ENCODE measurements at places on chromosomes 2 and 18.

DNA sequence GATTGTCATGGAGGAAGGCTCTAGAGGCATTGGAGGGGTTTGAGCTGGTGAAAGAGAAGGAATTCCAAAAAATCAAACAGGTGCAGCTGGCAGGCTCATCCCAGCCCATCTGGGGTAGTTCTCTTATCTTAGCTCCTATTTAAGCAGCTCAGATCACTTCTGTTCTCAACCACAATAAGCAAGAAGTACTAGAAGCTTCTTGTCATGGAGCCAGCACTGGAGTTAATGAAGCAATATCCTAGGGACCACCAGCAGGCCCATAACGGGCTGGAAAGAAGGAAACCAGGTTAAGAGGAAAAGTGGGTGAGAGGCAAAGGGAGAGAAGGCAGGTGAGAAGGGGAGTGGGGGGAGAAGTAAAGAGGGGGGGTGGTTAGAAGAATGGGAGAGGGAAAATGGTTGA is 100.7 kb upstream of the ZFP36L2 start:
- no peak for DNase-seq

GRCh38 chr18:78526275-78526674 is 453.3 kb upstream of the SALL3 start:
- no peak for DNase-seq

- DNase-seq, result no peak
Observed at GRCh38 chr2:35255826-35256225, 1099.8 kb upstream of the CRIM1 start.

GRCh38 chr2:146879882-146880281 is 964.9 kb upstream of the ACVR2A start:
- no peak for DNase-seq

DNA sequence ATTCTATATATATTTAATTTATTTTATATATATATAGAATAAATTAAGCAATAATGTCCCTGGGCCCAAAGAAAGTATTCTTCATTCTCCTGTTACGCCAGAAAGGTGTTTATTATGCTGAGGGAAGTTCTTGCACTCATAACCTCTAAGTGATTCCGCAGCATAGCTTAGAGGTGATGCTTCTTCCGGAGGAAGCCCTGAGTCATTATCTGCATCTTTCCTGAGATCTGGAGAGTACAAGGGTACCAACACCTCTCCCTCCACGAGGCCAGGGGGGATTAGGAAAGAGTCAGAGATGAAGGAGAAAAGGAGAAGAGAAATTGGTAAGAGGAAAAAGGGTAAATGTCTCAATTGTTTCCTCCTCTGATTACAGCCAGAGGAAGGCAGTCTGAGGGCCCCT is 43.1 kb upstream of the RTN4 start:
- no peak for DNase-seq

- DNase-seq, result no peak
Observed at GRCh38 chr2:163764566-163764965, 28.8 kb upstream of the FIGN start.

DNA sequence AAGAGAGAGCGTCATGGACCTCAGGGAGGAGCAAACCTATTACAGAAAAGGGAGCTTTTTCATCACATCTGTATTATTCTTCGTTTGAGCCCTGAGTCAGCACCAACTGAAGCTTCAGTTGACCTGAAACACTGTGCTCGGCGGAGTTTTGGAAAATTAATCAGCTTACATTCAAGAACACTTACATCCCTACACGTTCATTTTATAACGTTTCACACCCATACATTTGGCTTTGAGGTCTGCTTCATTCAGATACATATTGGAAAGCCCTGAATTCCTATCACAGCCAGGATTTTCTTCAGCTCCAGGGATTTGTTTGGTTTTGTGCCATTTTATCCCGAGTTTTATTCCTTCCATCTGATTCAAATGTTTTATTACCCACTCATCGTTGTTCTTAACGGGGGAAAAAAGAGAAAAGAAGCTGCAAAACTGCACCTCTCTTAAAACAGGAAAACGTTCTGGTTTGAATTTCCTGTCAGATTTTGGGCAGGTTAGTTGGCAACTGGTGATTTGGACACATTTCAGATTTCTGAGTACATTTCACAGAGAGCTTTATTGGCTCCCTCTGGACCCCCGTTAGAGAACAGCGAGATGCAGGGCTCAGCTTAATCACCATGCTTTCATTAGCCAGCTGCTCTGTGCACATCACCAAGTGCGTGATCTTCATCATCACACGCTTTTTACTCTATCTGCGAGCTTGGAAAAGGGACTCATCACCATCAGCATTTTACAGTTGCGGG is 88.8 kb downstream of the CDC42EP3 start:
- DNase-seq, result no peak

- no peak for DNase-seq
Observed at GRCh38 chr2:67321588-67321903, 75.6 kb upstream of the ETAA1 start.

GRCh38 chr2:96089356-96090195 is 26.8 kb downstream of the ADRA2B start:
- DNase-seq, result no peak

DNA sequence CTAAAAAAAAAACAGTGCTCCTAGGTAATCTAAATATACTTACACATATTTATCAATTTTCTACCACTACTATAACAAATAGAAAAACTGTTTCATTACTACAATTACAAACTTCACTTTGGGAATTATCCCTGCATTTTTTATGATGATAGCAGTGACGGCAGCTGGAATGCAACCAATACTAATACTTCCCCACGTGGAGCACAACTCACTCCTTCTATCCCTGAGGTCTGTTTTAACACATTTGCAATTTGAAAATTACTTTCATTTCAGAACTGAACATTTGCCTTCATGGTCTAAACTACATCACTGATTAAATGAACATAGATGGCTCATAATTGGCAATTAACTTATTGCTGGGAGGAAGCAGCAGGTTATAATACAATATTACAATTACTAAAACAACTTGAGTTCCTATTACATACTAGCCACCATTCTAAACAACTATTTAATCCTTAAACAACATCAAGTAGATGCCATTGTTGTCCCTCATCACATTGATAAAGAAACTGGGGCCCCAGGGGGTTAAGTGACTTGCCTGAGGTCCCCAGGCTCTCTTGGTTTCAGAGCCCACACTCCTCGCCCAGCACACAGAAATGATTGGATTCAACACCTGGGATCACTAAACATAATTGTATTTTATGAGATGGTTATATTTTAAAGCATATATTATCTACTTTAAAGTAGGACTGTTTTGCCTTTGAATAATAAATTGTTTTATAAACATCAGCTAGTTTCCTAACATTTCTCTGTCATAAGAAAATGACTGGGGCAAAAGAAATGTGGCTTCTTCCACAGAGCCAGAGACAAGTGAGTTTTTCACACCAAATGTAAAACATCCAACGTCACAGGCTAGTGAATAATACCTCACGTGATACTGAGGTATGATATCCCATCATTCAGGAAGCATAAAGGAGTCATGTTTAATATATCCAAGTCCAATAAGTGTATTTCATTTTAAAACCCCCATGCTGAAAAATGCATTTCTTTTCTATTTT is 6.2 kb downstream of the COLEC12 start:
- DNase-seq, result no peak

DNA sequence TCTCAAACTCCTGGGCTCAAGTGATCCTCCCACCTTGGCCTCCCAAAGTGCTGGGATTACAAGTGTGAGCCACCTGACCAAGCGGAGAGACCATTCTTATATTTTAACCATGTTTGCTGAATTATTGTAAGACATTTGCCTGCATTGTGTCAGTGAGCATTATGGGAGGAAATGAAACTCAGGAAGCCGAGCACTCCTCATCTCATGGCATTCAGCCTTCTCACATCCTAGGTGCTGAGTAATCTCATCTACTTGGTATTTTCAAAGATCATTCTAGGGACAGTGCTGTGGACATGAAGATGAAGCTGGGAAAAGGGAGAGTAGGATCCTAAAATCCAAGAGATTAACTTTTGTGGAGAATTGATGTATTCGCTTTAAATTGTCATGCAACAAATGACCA is 66.1 kb downstream of the NAPG start:
- peak; percentile 6 for DNase-seq

DNA sequence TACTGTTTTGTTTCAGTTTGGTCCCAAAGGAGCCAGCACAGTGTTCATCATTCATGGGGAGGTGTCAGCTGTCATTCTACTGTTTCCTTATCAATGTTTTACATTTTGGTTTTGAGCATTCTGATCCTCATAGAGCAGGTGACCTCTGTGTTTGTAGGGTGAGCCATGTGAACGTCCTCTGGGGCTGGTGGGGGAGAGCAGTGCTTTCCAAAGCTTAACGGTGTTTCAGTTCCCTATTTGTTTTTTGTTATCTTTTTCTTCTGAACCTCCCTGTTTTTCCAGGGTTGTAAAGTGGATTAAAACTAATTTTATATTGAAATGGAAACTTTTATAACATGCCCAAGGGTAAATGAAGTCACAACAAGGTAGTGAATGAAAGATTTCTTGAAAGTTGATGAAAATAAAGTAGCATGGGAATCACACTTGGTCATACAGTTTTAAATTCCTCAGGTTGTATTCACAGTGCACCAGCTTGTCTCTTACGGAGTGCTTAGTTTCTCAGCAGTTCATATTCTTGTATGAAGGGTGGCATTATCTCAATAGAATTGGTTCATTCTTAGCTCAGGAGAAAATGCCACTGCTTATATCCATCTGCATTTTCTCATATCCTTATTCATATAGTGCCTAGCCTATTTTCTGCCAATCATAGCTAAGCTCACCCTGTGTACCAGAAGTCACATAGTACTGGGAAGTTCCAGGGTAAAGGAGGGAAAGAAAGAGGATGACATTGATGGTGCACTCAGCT is 54.5 kb downstream of the MAP4K4 start:
- DNase-seq, result peak; percentile 45

DNA sequence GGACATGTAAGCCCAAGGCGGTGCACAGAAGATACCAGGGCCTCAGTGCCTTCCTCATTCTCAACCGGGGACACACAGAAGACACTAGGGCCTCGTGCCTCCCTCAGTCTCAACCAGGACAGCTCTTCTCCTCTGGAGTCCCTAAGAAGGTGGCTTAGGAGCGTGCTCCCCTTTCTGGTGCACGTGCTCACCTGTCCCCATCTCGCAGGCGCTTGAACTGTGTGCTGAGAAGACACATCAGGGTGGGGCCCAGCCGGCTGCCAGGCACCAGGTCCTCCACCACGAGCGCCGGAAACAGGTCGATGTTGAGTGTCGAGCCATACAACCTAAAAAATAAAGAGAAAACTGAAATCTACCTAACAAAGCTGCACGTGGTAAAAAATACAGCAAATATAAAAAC is 99.9 kb downstream of the PXDN start:
- DNase-seq, result no peak

- no peak for DNase-seq
Observed at GRCh38 chr2:120934574-120935338, 199.1 kb downstream of the GLI2 start.

- DNase-seq, result peak; percentile 59
Observed at GRCh38 chr18:37270038-37270665, 295.4 kb downstream of the CELF4 start.

DNA sequence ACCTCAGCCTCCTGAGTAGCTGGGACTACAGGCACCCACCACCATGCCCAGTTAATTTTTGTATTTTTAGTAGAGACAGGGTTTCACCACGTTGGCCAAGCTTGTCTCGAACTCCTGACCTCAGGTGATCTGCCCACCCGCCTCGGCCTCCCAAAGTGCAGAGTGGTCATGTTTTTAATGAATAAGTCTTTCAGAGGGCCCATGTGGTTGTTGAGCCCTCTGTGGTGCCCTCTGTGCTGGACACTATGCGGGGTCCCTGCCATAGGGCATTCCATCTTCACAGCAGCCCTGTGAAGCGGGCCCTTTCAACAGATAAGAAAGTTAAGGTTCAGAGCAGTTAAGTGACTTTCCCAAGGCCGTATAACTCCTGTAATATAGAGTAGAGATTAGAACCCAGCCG is 25.9 kb downstream of the MYO7B start:
- DNase-seq, result no peak

GRCh38 chr2:128662051-128662471 is 343.4 kb upstream of the HS6ST1 start:
- DNase-seq, result no peak

DNA sequence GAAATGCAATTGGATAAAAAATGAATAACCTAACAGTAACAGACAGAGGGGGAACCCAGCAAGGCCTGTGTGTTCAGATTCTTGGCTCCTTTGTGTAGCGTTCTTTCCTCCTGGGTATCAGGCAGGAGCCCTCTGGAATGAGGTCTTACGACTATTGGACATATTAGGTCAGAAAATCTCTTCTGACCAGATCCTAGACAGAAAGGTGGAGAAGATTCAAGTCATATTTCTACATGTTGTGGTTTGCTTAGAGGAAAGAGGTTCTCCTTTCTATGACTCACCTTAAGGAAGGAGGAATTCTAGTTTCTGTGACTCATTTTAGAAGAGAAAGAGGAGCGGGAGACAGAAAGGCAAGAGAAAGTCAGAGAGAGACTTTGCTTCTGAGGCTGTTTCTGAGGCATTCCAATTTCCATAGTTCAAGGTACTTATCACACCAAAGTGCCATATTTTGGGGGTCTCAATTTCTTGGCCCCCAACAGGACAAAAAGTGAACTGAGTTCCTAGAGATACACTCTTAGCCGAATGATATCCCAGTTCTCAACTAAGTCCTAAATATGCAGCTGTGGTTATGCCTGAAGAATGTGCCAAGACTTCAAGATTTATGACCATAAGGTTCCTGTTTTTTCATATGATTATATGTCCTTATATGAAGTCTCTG is 618.6 kb downstream of the ZEB2 start:
- peak; percentile 27 for DNase-seq

DNA sequence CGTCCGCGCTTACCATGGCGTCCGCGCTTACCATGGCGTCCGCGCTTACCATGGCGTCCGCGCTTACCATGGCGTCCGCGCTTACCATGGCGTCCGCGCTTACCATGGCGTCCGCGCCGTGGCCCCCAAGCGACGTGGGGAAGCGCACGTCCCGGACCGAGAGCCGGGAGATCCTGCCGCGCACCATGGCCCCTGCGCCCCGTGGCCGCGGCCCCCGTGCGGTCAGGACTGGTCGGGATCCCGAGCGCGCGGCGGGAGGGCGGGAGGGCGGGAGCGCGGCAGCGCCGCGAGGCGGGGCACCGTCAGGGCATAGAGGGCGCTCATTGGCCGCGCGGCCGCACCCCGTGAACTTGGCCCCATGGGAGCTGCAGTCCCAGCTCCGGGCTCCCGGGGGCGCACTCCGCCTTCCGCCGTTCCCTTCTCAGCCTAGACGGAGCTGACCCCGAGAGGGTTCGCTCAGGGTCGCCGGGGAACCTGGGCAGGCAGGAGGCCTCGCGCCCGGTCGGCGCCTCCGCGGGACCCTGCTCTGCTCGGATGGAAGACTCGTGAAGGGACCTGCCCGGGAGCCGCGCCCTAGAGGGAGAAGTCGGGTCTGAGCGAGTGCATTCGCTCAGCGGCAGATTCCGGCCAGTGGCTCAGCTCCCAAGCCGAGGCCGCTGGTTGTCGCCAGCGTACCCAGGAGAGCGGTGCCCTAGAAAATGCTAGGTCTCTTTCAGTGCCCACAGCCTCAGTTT is at the start of gene ENOSF1:
Gene ENOSF1, minus strand, starts transcription at position 230 of the 734 bp plus-strand sequence. Its CDS starts 43 bp downstream, at position 187.
- DNase-seq, result peak; percentile 91

- no peak for DNase-seq
Observed at GRCh38 chr2:123864416-123864815, 160.7 kb upstream of the CNTNAP5 start.

Measured in NB4 (cell line).